H9 (cell line): ENCODE measurements at places on chromosomes 4 and X. TPM values are rescaled to one million over a fixed set of nuclear protein-coding genes. Genes with fewer than 3 reads are reported as not detected.

DNA sequence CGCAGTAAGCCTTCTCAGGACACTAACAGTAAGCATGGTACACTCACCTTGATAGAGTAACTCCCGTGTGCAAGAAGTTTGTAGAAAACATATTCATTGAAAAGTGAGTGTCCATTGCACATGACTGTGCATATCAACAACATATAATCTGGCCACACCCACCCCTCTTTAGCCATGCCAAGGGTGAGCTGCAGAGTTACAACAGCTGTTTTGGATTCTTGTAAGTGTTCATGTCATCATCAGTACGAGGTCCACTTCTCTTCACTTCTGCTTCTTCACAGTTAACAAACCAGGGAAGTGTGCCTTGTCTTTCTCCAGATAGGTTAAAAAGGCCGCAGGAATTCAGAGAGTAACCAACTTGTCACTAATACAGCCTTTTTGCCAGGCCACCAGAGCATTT lies 116.6 kb downstream of the IRF2 start:
- no peak for DNase-seq

DNA sequence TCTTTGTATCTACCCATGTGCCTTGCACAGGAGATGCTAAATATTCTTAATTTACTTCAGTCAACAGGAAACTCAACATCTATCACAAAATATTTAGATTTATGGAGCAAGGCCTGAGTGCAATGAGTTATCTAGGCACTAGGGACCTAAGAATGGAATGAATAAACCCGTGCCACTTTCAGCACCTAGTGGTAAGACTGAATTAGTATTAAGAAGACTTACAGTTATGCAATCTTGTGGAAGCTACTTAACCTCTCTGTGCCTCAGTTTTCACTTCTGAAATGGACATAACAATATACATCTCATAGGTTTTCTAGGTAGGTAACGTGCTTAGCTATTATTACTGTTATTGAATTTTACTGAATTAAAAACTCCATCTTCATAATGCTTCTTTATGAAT lies 144.6 kb upstream of the MAP3K15 start:
- DNase-seq, result no peak

GRCh38 chr4:184099535-184099966 lies 118.1 kb downstream of the ENPP6 start:
- no peak for DNase-seq

- DNase-seq, result no peak
Observed at GRCh38 chrX:64306712-64307111, 76.3 kb upstream of the ASB12 start.

SHISA3 gene
- total RNA-seq, result 1.7 and 2.0 TPM in 2 replicates

UGT2B15 gene
- not detected in 2 replicates for total RNA-seq
